ENCODE measurements at places on chromosomes 7 and 10. TPM values are rescaled to one million over a fixed set of nuclear protein-coding genes. Genes with fewer than 3 reads are reported as not detected.
A peak's percentile ranks its signal among the peaks of the same experiment; 100 is the strongest.

TRPV5 gene
- not detected for total RNA-seq

ASB10 gene
- not detected for total RNA-seq

LRRC4 gene
- 1.1 TPM for total RNA-seq

MYH16 gene
- total RNA-seq, result not detected

NPY gene
- not detected for total RNA-seq

CTTNBP2 gene
- not detected for total RNA-seq

COL28A1 gene
- total RNA-seq, result not detected

PNLIP gene
- total RNA-seq, result not detected

RPEL1 gene
- total RNA-seq, result not detected

HMX3 gene
- 0.34 TPM for total RNA-seq

EVX1 gene
- total RNA-seq, result 0.33 TPM

TRIM50 gene
- 0.17 TPM for total RNA-seq

DNA sequence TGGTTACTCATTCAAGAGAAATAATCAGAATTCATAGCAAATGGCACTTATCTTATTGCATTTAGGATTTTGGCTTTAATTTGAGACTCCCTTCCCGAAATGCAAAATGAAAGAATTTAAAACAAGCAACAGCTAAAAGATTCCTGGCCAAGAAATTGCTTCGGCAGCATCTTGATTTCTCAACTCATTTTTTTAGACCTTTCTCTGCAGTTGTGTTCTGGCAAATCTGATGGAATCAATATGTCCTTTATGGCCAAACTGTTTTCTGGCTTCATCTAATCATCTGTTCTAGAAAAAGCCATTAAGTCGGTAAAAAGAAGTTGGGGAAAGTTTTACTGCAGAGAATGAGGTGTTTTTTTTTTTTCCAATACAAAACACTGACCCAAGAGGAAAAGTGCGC lies 172.1 kb downstream of the SLC16A9 start:
- no peaks in the 10 kb centered on the region for H3K4me1 ChIP-seq
- no peaks in the 10 kb centered on the region for H3K36me3 ChIP-seq
- no peak overlapping the region for H3K27ac ChIP-seq

DNA sequence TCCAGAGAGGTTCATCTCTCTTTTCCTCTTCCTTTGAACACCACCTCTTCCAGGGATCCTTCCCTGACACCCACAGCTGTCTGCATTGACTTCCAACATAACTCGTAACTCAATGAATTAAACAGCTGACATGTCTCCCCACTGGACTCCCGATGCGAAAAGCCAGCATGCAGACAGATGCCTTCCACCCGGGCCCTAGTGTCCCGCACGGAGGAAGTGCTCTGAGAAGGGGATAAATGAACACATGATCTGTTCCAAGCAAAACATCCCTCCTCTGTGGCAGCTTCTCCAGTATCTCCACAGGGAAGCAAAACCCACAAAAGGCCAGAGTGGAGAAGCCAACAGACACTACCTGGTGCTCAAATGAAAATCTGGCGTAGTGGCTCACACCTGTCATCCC lies 28.3 kb downstream of the OGDHL start:
- H3K36me3 ChIP-seq, result no peaks in the 10 kb centered on the region
- H3K27me3 ChIP-seq, result no peaks in the 10 kb centered on the region
- no peak for DNase-seq
- H3K4me1 ChIP-seq, result no peaks in the 10 kb centered on the region
- H3K27ac ChIP-seq, result no peak overlapping the region
- no peak overlapping the region for H3K4me3 ChIP-seq

GRCh38 chr10:67770537-67770936 lies 67.5 kb downstream of the DNAJC12 start:
- H3K4me1 ChIP-seq, result no peaks in the 10 kb centered on the region
- H3K36me3 ChIP-seq, result no peaks in the 10 kb centered on the region
- H3K27ac ChIP-seq, result no peak overlapping the region
- DNase-seq, result no peak
- H3K27me3 ChIP-seq, result no peaks in the 10 kb centered on the region
- no peak overlapping the region for H3K4me3 ChIP-seq

DNA sequence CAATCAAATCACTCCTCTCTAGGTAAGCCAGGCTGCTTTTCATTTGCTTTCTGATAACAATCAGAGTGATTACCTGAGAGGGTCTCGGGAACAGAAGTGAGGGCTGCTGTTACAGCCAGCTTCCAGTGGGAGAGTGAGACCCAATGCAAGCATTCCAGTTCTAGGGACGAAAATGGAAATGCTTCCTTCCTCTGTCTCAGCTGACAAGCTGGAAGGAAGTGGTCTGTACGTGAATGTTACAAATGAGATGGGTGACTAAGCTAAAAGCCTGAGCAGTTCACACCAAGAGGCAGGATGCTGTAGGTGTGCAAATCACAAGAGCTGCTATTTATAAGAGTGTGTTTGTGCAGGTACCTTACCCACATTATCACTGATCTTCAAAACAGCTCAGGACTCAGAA lies 772.4 kb downstream of the GRID1 start:
- no peak overlapping the region for H3K27ac ChIP-seq
- no peak overlapping the region for H3K4me3 ChIP-seq
- peaks cover 18% of the 10 kb centered on the region for H3K4me1 ChIP-seq
- no peak for DNase-seq

DNA sequence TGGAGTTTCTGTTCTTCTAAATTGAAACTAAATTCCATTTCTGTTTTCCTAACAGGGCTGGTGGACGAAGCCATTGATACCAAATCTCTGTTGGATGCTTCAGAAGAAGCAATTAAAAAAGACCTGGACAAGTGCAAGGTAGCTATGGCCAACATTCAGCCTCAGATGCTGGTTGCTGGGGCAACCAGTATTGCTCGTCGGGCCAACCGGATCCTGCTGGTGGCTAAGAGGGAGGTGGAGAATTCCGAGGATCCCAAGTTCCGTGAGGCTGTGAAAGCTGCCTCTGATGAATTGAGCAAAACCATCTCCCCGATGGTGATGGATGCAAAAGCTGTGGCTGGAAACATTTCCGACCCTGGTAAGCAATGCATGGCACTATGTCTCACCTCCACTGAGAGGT lies 45.6 kb downstream of the AP3M1 start:
- peaks cover 82% of the 10 kb centered on the region for H3K36me3 ChIP-seq
- H3K4me1 ChIP-seq, result no peaks in the 10 kb centered on the region
- no peak for DNase-seq
- H3K27ac ChIP-seq, result no peak overlapping the region

DNA sequence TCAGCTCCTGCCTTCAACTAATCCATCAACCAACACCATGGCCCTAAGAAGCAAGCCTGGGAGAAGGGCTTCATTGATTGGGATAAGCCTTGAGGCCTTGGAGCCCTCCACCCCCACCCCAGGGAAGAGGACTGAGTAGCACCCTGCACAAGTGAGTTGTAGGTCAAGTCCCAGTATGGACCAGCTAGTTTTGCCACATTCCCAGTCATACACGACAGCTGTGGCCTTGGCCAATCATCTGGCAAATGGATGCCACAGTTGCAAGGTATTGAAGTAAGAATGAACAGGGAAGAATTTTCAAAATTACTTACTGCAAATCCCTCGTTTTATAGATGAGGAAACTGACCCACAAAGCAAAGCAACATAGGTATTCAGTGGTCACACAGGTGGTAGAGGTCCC lies 109.7 kb downstream of the STRA8 start:
- H3K27me3 ChIP-seq, result no peaks in the 10 kb centered on the region
- no peak overlapping the region for H3K4me3 ChIP-seq
- no peaks in the 10 kb centered on the region for H3K36me3 ChIP-seq
- H3K4me1 ChIP-seq, result no peaks in the 10 kb centered on the region
- DNase-seq, result no peak

- peaks cover 5% of the 10 kb centered on the region for H3K4me1 ChIP-seq
- DNase-seq, result no peak
- H3K27ac ChIP-seq, result no peak overlapping the region
- peaks cover 8% of the 10 kb centered on the region for H3K27me3 ChIP-seq
Measured at GRCh38 chr10:31582365-31583052, 263.5 kb downstream of the ZEB1 start.

DNA sequence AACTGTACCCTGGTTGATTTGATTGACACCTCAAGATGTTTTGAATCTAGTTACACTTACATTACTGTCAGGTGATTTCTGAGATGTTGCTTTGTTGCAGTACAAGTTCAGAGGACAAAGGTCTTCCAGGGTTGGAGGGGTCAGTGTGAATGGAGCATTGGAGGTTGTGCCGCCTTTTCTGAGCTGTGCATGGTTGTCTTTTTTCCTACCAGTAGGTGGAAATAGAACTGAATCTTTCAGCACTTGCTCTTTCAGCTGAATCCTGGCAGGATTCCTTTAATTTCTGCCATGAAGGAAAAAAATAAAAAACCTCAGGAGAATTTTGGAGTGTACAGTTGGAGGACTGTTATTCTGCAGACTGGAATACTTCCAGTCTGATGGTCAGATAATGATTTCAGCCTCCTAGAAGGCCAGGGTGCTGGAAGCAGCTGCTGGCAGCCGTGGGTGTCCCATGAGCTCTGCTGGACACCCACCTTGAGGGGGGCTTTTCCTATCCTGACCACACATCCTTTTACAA lies 82.7 kb downstream of the PLCE1 start:
- no peak for DNase-seq
- H3K36me3 ChIP-seq, result no peaks in the 10 kb centered on the region
- no peaks in the 10 kb centered on the region for H3K4me1 ChIP-seq

DNA sequence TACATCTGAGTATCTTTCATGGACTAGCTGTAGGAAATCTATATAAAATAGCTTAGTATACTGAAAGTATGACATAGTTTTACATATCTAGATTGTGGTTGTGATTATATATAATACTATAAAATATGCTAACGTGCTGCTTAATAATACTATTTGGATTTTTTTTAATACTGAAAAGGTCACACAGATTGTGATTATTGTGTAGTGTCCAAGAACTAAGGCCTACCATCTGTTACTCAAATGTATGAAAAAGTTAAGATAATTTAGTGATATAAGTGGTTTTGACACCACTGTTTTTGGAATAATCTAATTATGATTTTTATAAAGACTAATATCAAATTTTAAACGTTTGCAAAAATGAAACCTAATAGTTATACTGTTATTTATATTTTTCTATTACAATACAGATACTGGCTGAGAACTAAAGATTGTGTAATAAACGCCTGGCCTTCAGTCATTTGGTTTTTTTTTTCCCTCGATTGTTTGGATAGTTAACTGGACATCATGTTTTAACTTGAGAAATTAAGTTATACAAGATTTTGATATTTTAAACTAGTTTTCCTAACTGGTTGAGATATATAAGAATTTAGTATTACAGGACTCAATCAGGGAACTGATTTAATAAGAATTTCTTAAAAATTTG lies 12.6 kb downstream of the PTEN start:
- no peak overlapping the region for H3K27ac ChIP-seq
- H3K27me3 ChIP-seq, result no peaks in the 10 kb centered on the region
- H3K4me3 ChIP-seq, result no peak overlapping the region
- H3K4me1 ChIP-seq, result peaks cover 13% of the 10 kb centered on the region
- peaks cover 7% of the 10 kb centered on the region for H3K36me3 ChIP-seq

GRCh38 chr7:23183279-23184012 lies 1.6 kb downstream of the NUP42 start:
- H3K4me3 ChIP-seq, result peak overlapping the region; percentile 88
- H3K27ac ChIP-seq, result no peak overlapping the region
- no peaks in the 10 kb centered on the region for H3K27me3 ChIP-seq
- peaks cover 31% of the 10 kb centered on the region for H3K36me3 ChIP-seq

DNA sequence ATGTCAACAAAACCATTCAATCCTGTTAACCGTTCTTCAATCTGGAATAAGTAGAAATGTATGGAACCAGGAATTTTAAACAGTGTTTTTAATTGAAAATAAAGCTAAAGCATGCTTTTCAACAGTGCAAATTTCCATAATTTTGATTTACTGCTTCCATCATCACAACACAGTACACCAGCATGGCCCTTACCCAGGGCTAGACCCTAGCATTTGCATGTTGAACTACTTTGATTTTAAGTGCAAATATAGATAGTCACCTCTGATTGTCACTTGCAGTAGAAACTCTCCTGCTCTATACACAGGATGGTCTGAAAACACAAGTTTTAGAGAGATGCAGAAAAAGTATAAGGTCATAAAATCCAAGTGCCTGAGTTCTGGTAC lies 12.1 kb downstream of the SKIDA1 start:
- no peaks in the 10 kb centered on the region for H3K36me3 ChIP-seq
- peaks cover 21% of the 10 kb centered on the region for H3K4me1 ChIP-seq
- H3K27ac ChIP-seq, result no peak overlapping the region
- H3K27me3 ChIP-seq, result peaks cover 79% of the 10 kb centered on the region

DNA sequence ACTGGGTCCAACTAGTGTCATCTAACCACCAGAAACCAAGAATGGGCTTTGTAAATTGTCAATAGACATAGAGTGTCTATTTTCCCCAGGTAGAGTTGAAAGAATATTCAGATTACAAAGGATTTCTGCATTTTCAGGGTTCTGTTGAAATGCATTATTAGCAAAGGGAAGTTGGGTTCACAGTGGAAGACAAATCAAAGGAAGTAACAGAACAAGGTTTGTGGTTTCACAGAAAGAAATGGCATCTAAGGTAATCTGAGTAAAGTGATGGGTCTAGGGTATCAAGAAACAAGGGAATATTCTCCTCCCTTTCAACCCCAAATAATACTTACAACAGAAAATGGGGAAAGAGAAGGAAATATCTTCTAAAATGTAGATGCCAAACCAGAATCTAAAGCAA lies 25.8 kb downstream of the CEP41 start:
- no peaks in the 10 kb centered on the region for H3K27me3 ChIP-seq
- H3K36me3 ChIP-seq, result no peaks in the 10 kb centered on the region
- H3K27ac ChIP-seq, result no peak overlapping the region
- peaks cover 23% of the 10 kb centered on the region for H3K4me1 ChIP-seq
- DNase-seq, result no peak

- peaks cover 11% of the 10 kb centered on the region for H3K4me1 ChIP-seq
- H3K4me3 ChIP-seq, result no peak overlapping the region
- H3K36me3 ChIP-seq, result no peaks in the 10 kb centered on the region
Measured at GRCh38 chr10:103546401-103546800, 52.9 kb downstream of the NEURL1 start.

DNA sequence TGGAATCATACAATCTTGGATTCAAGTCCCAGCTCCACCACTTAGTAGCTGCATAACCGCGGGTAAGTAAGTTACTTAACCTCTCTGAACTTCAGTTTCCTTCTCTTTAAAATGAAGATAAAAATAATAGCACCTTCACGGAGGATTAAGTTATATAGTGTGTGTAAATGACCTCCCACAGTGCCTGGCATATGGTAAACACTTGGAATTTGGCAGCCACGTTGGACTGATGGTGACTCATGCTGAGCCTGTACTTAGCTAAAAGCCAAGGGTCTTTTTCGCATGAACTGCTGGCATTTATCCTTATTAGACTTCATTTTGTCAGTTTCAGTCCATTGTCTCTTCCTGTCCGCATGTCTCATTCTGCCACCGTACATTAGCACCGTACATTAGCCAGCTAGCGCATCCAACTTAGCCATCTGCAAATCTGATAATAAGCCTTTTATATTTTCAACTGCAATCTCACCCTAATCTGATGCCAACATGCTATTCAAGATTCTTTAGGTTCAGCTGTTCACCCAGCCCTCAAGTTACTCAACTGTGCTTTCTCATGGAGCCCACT lies 11.2 kb downstream of the SLC13A4 start:
- no peaks in the 10 kb centered on the region for H3K4me1 ChIP-seq
- H3K36me3 ChIP-seq, result no peaks in the 10 kb centered on the region
- H3K27ac ChIP-seq, result no peak overlapping the region
- no peaks in the 10 kb centered on the region for H3K27me3 ChIP-seq

Data from CD4-positive, alpha-beta T cell (primary cell).